ENCODE measurements at places on chromosomes 6 and 20.

- DNase-seq: no peak
Measured at GRCh38 chr6:37878150-37878710, 58.7 kb downstream of the ZFAND3 start.

DNA sequence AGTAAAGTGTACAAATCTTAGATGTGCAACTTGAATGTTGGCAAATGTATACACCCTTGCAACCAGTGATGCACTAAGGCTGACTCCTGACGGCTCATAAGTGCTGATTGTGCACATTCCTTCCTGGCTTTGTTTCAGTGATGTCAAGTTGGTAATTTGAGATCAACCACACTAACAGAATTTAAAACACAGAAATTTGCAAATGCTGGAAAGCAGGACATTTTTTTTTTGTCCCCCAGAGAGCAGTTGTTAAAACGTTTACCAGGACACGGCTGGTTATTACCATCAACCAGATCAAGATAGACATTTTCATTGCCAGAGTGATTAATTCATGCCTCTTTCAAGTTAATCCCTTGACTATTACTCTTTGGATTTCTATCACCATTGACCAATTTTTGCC, 735.6 kb downstream of the RFPL4B start:
- no peak for DNase-seq

DNA sequence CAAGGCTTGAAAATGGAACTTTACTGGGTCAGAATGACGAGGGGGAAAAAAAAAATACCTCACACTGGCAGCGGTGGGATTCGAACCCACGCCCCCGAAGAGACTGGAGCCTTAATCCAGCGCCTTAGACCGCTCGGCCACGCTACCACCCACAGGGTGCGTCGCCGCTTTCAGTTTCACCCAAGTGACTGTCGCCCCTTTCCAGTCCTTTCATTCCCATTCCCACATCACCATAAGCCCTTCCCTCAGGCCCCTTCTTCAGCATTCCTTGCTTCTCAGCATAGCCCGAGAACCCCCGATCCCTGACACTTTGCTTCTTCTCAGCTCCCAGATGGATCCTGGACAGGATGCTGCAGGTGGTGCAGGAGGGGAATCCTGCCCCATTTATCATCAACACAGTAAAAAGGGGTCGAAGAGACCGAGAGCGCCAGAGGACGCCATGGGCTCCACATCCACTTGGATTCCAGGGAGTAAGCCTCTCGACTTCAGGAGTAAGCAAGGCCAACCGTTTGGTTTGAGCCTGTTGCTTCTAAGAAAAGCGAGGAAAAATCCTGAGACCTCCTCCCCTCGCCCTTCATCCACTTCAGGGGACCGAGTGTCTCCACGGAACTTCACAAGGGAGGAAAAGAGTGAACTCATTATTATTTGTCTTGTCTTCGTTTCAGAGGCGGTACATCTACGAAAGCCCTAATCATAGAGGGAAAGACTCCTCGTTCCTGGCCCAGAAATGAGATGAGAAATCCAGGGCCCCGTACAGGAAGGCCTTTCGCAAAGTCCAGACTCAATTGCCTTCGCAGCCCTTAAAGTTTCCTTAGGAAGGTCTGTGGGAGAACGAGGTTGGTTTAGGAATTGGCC, 20.0 kb upstream of the TRIM27 start:
- peak; percentile 68 for DNase-seq

- DNase-seq: no peak
Measured at GRCh38 chr6:128696691-128697689, 176.6 kb upstream of the PTPRK start.

- DNase-seq: no peak
Measured at GRCh38 chr20:14378326-14378725, 40.9 kb upstream of the FLRT3 start.

GRCh38 chr20:50120935-50121693, 8.2 kb upstream of the UBE2V1 start:
- DNase-seq: peak; percentile 75

DNA sequence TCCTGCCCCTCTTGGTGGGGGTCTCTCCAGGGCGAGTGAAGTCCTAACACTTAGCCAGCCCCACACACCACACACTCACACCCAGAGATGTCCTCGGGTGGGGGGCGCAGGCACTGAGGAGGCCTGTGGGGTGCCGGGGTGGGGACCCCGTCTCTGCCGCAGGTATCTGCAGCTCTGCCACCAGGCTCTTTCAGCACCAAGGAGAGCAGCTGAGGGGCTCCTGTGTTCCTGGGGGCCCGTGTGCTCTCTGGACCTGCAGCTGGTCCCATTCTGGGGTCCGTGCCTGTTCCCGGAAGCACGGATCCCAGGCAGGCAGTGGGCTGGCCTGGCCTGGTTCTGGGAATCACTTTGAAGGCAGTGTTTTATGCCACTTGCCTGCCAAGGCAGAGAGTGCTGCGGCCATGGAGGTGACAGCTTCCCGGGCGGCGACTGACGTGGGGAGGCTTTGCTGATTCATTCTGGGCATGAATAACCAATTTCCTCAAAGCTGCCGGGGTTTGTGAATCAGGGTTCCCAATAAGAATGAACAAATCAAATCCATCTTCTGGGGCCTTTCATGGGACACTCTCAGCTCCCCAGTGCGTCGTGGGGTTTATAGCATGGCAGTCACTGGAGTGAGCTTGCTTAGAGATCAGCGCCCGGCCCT, 54.4 kb upstream of the SLCO4A1 start:
- no peak for DNase-seq

GRCh38 chr20:63223121-63223825, 7.3 kb upstream of the YTHDF1 start:
- peak; percentile 56 for DNase-seq

GRCh38 chr6:19128701-19129100, 708.5 kb upstream of the ID4 start:
- DNase-seq: no peak

- DNase-seq: no peak
Measured at GRCh38 chr20:35006009-35006408, 50.3 kb downstream of the MYH7B start.

DNA sequence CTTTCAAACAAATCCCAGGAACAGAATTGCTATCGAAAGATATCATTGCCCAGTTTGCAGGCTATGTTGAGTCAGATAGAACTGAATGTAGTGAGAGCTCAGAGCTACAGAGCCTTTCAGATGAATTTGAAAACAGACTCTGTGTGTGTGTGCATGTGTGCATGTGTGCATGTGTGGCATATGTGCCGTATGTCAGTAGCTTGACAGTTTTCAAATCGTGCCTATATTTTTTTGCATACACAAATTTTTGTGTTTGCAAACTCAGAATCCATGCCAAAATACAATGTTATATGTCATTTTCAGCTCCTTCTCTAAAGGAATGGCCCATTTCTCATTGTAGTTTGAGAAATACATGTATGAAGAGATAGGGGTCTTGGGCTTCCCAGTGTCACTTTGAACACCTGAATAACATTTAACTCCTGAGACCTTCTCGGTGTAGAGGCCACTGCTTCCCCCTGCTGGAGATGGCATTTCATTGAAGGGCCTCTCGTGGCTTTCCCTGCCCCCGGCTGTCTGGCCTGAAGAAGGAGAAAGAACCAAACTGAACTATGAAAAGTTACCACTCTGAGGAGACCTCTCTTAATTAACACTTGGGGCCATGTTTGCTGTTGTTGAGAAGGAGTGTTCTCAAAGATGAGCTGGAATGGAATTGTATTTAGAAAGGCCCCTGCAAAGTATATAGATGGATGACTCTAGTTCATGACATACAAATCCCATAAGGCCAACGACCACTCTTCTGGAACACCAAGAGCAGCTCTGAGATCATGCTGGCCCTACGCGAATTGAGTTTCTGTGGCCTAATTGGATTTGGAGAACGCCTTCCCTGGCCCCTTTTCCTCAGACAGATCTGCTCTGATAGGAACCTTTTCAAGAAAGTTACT, 58.7 kb downstream of the VAPB start:
- DNase-seq: peak; percentile 57

DNA sequence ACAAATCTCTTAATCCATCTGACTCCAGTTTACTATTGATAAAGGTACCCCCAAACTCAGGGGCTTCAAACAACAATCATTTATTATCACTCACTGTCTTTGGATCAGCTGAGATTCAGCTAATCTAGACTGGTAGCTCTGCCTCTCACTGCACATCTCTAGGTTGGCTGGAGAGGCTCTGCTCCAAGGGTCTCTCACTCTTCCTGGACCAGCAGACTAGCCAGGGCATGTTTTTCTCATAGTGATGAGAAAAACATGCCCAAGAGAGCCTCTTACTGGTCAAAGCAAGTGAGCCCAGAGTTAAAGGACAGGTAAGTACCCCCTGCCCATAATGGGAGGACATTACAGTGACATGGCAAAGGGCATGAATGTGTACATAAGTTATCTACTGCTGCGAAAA, 115.1 kb upstream of the BEND3 start:
- DNase-seq: no peak

GRCh38 chr20:22771706-22772105, 187.3 kb upstream of the FOXA2 start:
- DNase-seq: no peak

- peak; percentile 97 for DNase-seq
Measured at GRCh38 chr6:27146706-27147505, 100.6 kb upstream of the PRSS16 start.

- no peak for DNase-seq
Measured at GRCh38 chr6:144911322-144911721, 626.2 kb downstream of the UTRN start.

DNA sequence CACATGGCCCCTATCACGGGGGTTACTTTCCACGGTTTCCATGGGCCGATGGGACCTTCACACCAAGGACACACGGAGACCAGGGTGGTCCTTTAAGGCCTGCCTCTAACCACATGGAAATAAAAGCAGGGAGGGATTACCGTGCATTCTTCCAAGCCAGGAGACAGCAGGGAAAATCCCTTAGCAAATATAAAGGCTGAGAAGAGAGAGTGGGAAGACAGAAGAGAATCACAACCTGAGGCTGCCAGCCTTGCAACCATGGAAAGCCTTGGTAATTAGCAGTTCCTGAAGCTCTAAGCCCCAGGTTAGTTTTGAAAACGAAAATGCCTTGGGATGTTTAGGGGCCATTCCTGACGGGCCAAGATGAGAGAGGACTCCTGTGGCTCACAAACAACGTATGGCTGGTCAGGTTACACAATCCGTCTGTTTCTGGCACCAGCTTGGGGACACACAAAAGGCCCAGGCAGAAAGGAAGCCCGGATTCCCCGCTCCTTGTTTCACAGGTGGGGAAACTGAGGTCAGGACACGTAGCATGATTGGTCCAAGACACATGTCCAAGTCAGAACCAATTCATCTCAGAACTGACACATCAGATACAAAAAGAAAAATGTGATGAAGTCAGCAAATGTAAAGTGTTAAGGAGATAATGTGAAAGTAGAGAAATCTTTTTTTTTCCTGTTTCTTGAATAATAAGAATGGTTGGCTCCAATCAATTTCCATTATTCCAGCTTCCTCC, 2.8 kb downstream of the PREX1 start:
- no peak for DNase-seq

DNA sequence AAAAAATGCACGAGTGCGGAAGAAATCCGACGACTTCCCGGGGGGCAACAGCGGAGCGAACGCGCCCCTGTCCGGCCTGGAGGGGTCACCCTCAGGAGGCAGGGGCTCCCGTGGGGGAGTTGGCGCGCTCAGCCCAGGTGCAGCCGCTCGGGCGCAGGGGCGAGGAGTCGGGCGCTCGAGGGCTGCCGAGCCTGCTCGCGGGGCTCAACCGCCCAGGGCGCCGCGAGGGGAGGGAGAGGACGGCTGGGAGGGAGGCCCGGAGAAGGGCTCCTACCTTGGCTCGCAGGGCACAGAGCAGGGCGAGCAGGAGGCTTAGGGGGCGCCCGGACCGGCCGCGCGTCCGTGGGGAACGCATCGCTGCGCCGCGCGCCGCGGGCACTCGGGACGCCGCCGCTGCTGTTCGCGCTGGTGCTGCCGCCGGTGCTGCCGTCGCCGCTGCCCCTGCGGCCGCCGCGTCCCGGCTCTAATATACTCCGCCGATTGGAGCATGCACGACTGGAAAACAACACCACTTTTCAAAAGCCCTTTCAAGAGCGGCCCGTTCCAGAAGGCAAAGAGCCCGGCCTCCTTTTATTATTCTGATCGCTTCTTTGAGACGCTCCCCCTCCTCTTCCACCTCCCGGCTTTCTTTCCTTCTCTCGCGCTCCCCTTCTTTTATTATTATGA, 490 bp downstream of the JAG1 start:
- DNase-seq: no peak

DNA sequence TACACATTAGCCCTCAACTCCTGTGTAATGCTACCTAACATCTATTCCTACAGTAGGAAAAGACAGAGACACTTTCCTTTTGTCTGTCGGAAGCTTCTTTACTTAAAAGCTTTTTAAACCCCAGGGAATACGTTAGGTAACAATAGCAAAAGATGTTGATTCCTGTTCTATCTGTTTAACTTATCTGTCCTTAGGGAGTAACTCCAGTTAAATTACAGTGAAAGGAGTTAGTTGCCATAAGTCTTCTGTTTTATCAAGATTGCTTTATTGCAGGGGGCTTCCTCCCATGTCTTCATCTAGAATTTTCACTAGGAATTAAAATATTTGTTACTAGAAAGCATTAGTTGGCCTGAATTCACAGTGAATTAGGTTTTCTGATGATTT, 26.2 kb downstream of the TOP1 start:
- DNase-seq: no peak

- no peak for DNase-seq
Measured at GRCh38 chr6:39664173-39664572, 61.0 kb downstream of the KIF6 start.

- no peak for DNase-seq
Measured at GRCh38 chr20:48681201-48681872, 146.5 kb downstream of the PREX1 start.

DNA sequence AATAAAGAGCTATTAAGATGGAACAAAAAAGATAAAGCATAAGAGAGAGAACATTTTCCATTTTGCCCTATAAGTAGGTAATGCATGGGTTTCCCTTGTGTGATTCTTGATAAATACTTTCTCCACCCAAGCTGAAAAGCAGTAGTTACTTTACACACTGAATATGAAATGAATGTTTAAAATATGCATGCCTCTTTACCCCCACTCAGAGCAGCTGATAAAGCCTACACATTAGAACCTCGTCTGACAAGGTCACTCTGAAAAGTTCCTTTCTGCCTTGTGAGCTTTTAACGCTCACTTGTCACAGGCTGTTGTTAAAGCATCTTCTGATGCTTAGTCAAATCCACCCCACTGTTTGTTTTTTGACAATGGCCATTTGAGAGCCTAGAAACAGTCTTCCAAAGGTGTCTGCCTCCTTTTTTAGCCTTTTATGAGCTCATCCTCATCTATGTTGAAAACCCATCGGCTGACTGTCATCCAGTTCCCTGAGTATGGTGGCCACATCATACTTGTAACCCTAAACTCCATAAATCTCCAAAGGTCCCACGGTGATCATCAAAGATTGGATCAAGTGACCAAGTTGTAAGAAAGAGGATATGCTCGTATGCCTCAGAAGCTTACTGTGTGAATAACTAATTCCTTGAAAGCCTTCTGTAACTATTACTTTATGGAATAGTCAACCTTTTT, 102.8 kb downstream of the ATXN1 start:
- no peak for DNase-seq

GRCh38 chr6:41072836-41073202, at the start of gene NFYA:
Gene NFYA, plus strand, starts transcription at chr6:41072974. Its CDS starts 6,116 bp downstream, at chr6:41079090.
- DNase-seq: no peak
